SW 1271 (cell line): ENCODE measurements at places on chromosomes 12 and 14.
A peak's percentile ranks its signal among the peaks of the same experiment; 100 is the strongest.

GRCh38 chr14:64918216-64918615, 4.0 kb downstream of the CHURC1 start:
- DNase-seq, result no peak

DNA sequence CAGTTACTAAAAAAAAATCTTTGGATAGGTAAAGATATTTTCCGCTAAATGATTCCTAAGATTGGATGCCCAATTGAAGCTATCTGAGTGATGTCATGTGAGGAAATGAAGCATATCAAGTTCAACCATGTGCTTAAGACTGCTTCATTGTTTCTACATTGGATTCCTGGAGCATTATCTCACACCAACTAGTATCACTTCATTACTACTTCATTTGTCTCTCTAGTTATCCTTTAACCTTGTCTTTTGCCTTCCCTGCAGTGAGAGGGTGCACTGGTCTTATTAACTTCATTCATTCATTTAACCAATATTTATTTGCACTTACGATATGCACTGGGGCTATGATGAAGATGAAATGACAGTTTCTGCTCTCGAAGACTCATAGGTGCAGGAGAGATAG, 198.1 kb downstream of the SLC38A4 start:
- no peak for DNase-seq

DNA sequence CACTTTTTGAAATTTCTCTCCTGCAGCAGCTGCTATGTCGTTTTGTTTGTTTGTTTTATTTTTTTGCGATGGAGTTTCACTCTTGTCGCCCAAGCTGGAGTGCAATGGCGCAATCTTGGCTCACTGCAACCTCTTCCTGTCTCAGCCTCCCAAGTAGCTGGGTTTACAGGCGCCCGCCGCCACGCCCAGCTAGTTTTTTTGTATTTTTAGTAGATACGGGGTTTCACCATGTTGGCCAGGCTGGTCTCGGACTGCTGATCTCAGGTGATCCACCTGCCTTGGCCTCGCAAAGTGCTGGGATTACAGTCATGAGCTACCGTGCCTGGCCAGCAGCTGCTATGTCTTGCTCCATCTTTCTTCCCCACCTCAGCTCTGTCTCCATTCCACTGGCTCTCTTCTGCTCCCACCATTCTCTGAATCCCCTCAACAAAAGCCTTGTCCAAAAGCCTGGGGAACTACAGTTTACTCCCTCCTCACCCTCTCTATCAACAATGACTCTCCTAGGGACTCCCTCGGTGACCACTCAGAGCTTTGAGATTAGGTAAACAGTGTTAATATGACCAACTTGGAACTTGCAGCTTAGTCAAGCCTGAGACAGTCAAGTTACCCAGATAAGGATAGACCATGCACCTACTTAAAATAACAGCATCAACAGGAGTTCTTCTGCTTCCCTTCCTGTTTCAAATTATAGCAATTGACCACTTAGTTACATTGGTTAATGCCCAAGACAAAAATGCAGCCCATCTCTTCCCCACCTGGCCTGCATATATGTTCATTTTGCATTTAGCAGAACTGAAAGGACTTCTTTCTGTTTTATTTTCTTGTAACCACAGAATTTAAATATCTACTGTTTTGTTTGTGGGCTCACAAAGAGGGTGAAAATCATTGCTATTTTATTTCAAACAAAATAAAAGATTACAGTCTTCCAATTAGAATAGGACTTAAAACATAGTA, 189.0 kb upstream of the AMIGO2 start:
- DNase-seq, result no peak

DNA sequence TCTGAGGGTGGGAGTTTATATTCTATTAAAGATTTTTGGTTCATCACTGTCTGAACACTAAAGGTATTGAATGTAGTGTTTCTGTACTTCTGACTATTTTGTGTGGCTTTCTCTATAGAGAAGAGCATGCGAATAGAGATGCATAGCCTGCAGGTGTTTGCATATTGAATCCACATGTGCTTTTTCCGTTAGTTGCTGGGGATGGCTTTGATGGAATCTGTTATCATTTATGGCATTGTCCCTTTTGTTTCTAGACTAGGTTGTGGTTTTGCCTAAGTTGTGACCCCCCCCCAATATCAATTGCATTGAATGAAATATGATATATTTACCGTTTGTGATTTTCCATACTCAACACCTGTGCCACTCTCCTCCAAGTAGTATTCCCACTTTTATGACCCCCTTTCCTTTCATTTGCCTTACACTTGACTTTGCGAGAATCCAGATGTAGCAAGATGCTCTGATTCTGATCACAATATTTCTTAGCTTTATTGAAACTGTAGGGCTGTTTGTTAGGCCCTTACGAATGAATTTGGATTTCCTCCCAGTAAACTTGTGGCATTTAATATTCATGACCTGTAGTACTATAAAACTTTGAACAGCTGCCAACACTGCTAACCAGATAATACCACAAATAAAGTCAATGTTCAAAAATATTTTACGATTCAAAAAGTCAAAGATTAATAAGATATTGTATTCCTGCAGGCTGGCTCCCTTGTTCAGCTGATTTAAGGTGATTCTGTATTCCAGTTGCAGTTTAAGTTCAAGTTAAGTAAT, 176.4 kb downstream of the TMTC2 start:
- no peak for DNase-seq

- no peak for DNase-seq
Observed at GRCh38 chr14:65251213-65251612, 148.9 kb upstream of the MAX start.

- no peak for DNase-seq
Observed at GRCh38 chr14:106518054-106518943, 991.9 kb downstream of the TMEM121 start.

DNA sequence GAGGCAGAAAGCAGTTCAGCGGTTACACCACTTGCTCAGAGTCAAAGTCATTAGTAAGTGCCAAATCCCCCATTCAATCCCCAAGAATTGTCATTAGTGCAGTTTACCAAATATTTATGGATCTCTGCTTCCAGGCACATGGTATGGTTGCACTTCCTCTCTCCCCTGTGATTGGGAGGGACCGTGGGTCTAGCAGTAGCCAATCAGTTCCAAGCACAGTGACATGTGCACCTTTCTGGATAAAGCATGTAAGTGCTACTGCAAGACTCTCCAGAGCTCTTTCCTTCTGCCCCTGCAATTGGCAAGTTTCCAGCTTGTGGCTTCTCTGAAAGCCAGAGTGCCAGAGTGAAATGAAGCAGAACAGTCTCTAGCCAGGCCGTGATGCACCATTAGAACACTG, 85.3 kb upstream of the FLRT2 start:
- no peak for DNase-seq

GRCh38 chr14:104467641-104468040, 111.9 kb upstream of the C14orf180 start:
- no peak for DNase-seq

GRCh38 chr14:63164108-63164683, 40.0 kb upstream of the RHOJ start:
- no peak for DNase-seq

GRCh38 chr14:94545131-94545841, 16.0 kb upstream of the SERPINA4 start:
- DNase-seq, result no peak

DNA sequence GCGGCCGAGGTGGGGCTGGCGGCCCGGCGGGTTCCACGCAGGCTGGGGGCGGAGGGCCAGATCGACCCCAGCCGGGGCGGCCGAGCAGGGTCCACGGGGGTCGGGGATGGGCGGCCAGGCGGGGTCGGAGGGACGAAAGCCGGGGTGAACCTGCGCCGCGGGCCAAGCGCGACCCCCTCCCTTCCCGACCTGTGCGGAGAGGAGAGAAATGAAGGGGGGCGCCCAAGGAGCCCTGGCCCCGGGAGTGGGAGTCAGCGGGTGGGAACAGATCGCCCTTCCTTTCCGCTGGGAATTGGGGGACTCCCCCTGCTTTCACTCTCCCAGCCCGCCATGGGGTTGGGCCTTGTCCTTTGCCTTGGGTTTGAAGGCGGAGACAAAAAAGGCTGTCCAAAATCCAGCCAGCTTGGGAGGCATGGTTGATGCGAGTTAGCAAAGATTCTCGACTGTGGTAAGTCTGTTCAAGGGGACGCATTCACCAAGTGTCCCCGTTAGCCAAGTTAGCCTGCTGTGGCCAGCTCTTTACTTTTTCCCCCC, 559 bp upstream of the CKAP4 start:
- peak; percentile 38 for DNase-seq

GRCh38 chr12:34625116-34625515, 602.8 kb downstream of the ALG10 start:
- DNase-seq, result peak; percentile 47

DNA sequence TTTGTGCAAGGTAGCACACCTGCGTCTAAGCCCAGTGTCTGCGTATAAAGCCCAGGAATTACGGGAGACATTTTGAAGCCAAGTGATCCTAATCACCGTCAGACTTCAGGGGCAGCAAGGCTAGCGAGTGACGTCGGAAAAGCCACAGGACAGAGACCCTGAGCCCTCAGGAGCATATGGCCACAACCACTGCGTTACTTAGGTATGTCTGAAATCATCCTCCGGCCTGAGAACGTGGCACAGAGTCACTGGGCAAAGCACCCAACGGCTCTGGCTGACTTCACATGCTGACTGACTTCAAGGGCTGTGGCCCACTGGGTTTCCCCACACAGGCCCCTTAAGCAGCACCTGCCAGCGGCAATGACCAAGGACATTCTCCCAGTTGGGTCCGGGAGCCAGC, 71.5 kb downstream of the RIMBP2 start:
- DNase-seq, result no peak

GRCh38 chr14:65676361-65677014, 264.0 kb downstream of the FUT8 start:
- DNase-seq, result no peak

DNA sequence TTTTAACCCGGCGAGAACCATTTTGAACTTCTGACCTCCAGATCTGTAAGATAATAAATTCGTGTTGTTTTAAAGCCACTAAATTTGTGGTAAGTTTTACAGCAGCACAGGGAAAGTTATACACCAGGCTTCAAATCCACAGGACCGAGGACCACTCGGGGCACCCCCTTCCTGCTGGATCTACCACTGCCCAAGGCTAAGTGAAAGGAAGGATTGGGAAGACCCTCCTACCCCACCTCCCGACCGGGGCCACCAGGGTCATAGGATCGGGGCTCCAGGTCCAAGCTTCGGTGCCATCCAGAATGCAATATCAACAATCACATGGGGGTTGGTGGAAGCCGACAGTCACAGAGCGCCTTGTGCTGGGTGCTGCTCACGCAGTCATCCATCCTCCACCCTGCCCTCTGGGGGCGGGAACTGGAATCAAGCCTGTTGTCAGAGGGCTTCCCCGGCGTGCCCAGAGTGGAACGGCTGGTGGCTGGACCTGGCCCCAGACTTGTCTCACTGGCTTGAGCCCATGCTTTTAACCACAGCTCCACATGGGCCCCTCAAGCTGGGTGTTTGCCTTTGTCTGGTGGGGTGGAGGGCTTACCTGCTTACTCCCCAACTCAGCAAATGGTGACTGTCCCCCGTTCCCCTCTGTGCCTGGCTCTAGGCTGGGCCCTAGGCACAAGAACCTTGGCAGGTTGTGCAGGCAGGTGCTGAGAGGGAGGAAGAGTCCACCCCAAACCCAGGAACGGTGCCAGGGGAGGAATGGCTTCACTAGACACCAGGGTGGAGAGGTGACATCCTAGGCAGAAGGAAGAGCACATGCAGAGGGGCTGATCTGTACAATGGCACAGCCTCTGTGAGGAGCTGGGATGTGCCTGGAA, 180.3 kb upstream of the RTL1 start:
- DNase-seq, result no peak

- no peak for DNase-seq
Observed at GRCh38 chr12:73372856-73373255, 1100.7 kb downstream of the TRHDE start.

DNA sequence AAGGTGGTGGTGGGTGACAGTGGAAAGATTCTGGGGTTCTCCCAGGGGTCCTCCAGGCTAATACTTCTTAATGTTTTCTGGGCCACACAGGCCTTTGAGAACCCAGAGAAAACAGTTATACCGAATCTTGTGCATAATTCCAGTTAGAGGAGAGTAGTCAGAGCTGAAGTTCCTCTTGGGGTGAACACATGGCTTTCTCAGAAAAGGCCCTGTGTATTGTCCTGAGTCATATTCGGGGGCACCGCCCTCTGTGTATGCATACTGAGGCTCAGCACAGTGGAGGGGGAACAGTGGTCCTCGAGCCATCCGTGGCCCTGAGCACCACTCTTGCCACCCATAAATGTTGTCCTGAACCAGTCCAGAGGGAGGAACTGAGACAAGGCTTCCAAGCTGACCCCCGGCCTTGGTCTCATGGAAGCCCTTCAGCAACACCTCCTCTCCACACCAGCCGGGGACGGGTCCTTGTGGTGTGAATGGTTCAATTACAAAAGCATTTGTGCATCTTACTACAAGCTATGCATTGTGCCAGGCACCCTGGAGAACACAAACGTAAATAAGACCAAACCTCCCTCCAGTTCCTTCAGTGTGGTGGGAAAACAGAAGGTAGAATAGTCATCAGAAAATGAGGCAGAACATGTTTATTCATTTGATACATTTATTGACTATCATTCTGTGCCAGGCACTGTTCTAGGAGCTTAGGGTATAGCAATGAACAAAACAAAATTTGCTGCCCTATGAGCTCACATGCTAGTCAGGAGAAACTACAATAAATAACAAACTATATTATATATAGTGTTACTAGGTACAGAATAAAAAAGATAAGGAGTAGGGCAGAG, 9.9 kb downstream of the DHRS2 start:
- DNase-seq, result no peak

DNA sequence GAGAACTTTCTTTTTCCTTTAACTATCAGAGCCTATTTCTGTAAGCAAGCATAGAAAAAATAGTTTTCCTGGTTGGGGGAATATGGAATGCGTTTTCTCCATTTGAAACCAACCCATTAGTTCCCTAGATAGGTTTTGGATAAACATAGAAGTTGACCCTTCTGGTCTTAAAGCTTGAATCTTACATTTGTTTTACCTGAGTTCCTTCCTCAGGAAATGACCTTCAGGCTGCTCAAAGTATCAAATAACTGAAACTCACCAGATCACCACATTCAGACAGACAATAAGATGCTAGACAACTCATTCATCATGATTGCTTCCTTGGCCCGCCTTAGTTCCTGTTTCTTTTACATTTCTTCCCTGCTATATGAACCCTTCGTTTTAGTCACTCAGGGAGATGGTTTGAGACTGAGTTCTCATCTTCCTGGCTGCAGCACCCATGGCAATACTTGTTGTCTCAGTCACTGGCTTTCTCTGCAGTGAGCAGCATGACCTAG, 52.2 kb downstream of the LRP6 start:
- DNase-seq, result no peak

GRCh38 chr14:104931771-104932675, 7.3 kb downstream of the PLD4 start:
- no peak for DNase-seq

- DNase-seq, result no peak
Observed at GRCh38 chr12:1796515-1797010, 23.8 kb upstream of the LRTM2 start.

- no peak for DNase-seq
Observed at GRCh38 chr12:132386926-132387497, 57.6 kb upstream of the GALNT9 start.

DNA sequence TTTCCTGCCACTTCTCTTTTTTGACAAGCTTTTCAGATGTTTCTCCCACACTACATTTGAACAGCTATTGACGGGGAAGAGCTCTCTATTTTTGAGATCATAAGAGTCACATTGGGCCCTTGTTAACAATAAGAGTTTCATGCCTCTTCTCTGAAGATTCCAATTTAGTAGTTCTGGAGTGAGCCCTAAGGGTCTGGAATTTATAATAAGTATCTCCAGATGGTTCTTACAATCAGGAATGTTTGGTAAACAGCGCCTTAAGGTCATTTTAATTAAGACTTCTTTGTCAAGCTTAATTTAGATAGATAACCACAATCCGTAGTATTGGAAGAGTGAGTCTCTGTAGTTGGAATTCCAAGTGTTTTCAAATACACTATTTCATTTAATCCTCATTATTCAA, 60.6 kb upstream of the HECTD1 start:
- no peak for DNase-seq
